Stimulated activated CD8-positive, alpha-beta memory T cell treated with anti-CD3 and anti-CD28 coated beads, Interleukin-7, amount 100 ng/mL, for 1 hour (primary cell): ENCODE measurements at places on chromosomes 6 and 20.

DNA sequence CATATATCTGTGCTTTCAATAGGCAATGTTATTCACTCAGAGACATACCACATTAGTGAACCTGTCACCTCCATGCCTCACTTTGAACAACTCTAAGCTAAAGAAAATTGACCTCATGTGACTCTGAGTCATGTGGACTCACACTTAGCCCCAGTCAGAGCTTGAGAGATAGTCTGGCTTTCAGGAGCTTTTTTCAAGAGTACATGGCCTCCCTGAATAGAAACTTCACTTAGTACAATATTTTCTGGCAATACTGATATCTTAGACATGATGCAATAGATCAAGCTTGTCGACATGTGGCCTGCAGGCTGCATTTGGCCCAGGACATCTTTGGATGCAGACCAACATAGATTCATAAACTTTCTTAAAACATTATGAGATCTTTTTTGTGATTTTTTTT is 8.5 kb downstream of the SPTLC3 start:
- DNase-seq, result no peak

- DNase-seq, result no peak
Observed at GRCh38 chr20:20562507-20562906, 149.9 kb downstream of the RALGAPA2 start.

DNA sequence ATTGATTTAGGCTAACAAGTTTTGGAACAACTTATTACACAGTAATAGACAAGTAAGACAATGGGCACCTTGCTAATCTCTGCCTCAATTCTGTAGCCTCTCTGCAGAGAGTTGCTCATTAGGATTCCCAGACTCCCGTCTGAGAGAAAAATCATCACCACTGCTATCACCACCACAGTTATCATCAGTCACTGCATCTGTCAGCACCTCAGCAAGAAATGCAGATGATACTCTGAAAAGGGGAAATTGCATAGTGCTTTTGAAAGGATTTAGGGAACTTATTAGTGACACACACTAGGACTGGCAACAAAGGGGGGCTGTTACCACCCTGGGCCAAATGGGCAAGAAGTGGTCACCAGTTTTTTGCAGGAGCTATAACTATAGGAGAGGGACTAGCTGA is 39.9 kb downstream of the FOXA2 start:
- no peak for DNase-seq

- no peak for DNase-seq
Observed at GRCh38 chr20:49308875-49309274, 31.0 kb upstream of the ZNFX1 start.

GRCh38 chr6:90508753-90509152 is 78.1 kb downstream of the MAP3K7 start:
- no peak for DNase-seq

DNA sequence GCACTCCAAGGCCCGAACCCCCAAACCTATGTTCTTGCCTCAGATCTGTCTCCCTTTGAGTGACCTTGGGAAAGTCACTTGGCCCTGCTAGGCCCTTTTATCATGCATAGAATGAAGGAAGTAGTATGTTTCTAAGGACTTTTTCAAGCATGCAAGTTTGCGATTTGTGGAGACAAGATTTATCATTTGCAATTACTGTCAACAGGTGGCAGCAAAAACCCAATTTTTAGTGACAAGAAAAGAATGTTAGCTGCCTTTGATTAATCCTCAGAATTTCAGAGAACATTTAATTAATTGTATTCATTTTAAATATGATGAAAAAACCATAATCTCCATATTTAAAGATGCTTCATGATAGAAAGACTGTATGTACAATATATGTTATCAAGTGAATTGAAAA is 28.3 kb upstream of the PREP start:
- DNase-seq, result no peak

- DNase-seq, result no peak
Observed at GRCh38 chr6:95318137-95318536, 259.2 kb upstream of the MANEA start.

GRCh38 chr6:125919618-125920017 is 37.0 kb upstream of the HINT3 start:
- DNase-seq, result no peak

DNA sequence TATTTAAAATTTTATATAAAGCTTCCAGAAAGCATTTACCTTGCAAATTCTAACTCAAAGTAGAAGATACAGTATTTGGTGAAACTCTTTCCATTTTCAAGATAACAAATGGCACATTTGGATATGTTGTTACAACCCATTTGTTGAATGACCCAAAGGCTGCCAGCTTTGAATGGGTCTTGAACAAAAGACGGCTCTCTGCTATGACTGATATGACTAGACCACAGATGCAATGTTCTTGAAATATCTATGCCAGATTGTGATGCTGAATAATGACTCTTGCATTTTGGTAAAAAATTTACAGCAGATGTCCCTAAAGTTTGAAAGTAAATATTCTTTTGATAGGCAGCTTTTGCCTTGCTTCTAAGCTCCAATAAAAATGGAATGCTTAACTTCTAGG is 99.6 kb downstream of the HTR1B start:
- DNase-seq, result no peak

DNA sequence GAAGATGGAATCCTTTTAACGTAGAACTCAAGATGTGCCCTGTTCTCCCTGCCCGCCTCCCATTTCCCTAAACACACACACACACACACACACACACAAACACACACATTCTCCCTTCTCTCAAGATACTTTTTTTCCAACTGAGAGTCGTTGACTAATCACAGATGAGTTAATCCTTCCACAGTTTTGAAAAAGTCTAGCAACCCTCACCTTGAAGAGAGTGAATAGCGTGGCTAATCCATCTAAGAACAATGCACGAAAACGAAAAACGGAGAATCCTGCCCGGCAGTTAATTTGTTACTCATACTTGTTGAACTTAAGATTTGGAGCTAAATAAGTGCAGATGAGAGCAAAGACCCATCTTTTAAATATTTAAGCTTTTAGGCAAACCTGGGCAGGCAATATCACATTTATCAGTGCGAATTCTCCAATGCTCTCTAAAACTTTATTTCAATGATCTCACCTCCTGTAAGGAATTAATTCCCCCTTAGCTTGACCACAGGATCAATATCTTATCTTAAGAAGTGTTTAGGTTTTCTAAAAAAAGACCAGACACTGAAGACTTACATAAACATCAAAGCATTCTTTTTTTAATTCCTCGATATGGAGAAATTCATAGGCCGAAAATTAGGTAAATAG is 1.1 kb downstream of the AGPAT4 start:
- DNase-seq, result no peak

- peak; percentile 23 for DNase-seq
Observed at GRCh38 chr20:47677635-47678453, 107.4 kb downstream of the SULF2 start.

DNA sequence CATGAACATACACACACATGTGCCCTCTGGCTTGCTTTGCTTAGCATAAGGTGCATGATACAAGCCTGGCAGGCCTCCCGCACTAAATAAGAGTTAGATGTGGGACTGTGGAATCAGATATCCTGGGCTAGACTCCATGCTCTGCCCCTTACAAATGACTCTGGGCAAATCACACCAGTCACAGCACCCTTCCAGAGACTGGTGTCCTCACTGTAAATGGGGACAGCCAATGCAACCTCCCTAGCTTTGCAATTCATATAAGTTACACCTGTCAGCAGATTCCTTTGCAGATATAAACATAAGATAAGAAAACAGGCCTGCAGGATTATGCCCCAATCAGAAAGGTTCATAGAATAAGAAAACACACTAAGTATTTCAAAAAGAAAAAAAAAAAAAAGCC is 174.1 kb downstream of the PTPRT start:
- no peak for DNase-seq

DNA sequence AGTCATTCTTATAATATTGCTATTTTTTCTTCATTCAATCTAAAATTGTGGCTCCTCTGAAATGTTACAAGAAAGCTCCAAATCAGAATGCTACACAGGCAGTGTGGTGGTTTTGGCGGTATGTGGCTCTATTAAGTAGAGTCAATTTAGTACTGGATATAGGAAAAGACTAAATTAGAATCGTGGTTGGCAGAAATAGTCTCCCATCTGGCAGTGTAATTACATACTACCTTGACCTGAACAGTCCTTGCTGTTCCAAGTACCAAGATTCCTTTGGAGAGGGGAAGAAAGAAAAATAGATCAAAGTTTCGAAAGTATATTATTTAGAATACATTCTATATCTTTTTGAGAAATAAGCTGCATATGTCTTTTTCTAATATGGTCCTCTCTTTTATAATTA is 78.2 kb downstream of the C6orf118 start:
- no peak for DNase-seq

- DNase-seq, result no peak
Observed at GRCh38 chr6:7145585-7145884, 37.8 kb downstream of the RREB1 start.
